ENCODE measurements at places on chromosomes 16 and 17. TPM values are rescaled to one million over a fixed set of nuclear protein-coding genes. Genes with fewer than 3 reads are reported as not detected.

Gene PRSS53
- 1.7 TPM for total RNA-seq

DNA sequence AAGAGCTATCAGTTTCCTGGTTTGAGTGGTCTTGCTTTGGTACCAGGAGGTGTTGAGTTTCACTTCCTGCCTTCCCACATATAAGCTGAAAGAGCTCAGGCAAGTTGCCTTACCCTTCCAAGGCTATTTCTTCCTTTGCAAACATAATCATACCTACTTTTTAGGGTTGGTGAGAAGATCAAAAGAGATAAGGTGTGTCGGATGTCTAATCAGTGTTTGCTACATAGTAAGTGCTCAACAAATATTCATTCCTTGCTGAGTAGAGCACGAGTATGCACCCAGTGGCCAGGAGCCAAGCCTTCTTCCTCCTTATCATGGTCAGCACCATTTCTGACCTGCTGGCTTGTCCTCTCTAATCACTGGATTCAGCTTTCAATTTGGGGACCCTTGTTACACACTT is 12.7 kb upstream of the TMEM98 start:
- no peaks in the 10 kb centered on the region for H3K4me1 ChIP-seq
- no peaks in the 10 kb centered on the region for H3K27me3 ChIP-seq
- H3K4me3 ChIP-seq = no peak overlapping the region
- H3K27ac ChIP-seq = no peak overlapping the region
- no peak for DNase-seq

GRCh38 chr17:18037486-18037885 is 1.5 kb downstream of the ATPAF2 start:
- peak overlapping the region; percentile 97 for H3K4me3 ChIP-seq
- DNase-seq = no peak
- H3K36me3 ChIP-seq = peaks cover 30% of the 10 kb centered on the region
- no peak overlapping the region for H3K27ac ChIP-seq

Gene CACNG1
- not detected for total RNA-seq

Gene HSF5
- not detected for total RNA-seq

Gene PPM1E
- 2.2 TPM for total RNA-seq

DNA sequence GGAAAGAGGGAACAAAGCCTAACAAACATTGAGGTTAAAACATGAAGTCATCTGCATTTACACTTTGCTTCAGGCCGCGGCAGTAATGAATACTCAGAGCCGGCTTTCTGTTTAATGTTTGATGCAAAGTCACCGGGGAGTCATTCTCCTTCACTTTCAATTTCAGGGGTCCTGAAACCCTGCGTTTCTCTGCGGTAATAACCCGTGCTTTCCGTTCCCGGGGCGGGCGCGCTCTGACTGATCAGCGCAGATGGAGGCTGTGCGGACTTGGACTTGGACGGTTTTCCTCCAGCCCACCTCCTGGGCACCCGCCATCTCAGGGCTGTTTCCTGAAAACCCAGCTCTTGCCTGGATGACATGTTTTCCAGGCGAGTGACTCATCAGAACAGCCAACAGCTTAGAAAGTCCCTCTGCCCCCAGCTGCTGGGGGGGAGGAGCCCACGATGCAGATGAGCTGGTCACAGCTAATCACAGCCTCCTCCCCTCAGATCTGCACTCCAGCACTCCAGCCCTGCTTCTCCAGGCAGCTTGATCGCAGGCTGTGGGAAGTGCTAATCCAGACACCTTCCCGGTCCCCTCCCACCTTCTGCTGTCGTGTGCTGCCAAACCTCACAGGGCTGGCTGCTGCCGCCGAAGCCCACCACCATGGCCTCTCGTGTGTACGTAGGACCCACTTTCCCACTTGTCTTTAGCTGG is 158.6 kb upstream of the CHMP6 start:
- DNase-seq = peak; percentile 99
- peak overlapping the region; percentile 74 for H3K4me3 ChIP-seq
- peaks cover 4% of the 10 kb centered on the region for H3K36me3 ChIP-seq
- peak overlapping the region; percentile 91 for H3K27ac ChIP-seq
- H3K27me3 ChIP-seq = no peaks in the 10 kb centered on the region
- peaks cover 18% of the 10 kb centered on the region for H3K4me1 ChIP-seq

- H3K4me3 ChIP-seq = no peak overlapping the region
- H3K4me1 ChIP-seq = peaks cover 7% of the 10 kb centered on the region
- peak; percentile 85 for DNase-seq
Observed at GRCh38 chr16:85202631-85203461, 90.6 kb upstream of the CIBAR2 start.

DNA sequence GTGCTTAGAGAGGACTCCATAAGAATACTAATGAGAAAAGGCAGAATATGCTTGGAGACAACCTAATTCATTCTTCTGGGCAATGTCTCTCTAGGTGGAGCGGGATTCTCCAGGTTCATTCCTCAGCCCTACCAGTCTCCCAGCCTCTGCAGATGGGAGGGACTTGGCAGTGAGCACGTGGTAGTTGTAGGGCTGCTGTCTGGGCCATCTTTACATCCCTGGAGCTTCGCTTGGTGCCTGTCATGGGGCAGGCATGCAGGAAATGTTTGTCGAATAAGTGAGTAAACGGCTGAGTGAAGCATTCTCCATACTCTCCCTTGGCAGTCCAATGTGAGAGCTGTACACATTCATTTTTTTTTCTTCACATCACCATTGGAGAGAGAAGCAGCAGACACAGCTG is 387.5 kb downstream of the UTP18 start:
- H3K27ac ChIP-seq = no peak overlapping the region
- H3K4me3 ChIP-seq = no peak overlapping the region
- DNase-seq = no peak
- H3K36me3 ChIP-seq = no peaks in the 10 kb centered on the region
- H3K4me1 ChIP-seq = no peaks in the 10 kb centered on the region
- peaks cover 20% of the 10 kb centered on the region for H3K27me3 ChIP-seq

GRCh38 chr16:20844054-20844453 is 37.7 kb downstream of the REXO5 start:
- peaks cover 26% of the 10 kb centered on the region for H3K4me1 ChIP-seq
- H3K36me3 ChIP-seq = no peaks in the 10 kb centered on the region
- H3K27me3 ChIP-seq = no peaks in the 10 kb centered on the region
- no peak overlapping the region for H3K4me3 ChIP-seq

- H3K27ac ChIP-seq = no peak overlapping the region
- no peaks in the 10 kb centered on the region for H3K36me3 ChIP-seq
- H3K4me3 ChIP-seq = no peak overlapping the region
Observed at GRCh38 chr17:69711541-69711940, 297.0 kb downstream of the MAP2K6 start.

DNA sequence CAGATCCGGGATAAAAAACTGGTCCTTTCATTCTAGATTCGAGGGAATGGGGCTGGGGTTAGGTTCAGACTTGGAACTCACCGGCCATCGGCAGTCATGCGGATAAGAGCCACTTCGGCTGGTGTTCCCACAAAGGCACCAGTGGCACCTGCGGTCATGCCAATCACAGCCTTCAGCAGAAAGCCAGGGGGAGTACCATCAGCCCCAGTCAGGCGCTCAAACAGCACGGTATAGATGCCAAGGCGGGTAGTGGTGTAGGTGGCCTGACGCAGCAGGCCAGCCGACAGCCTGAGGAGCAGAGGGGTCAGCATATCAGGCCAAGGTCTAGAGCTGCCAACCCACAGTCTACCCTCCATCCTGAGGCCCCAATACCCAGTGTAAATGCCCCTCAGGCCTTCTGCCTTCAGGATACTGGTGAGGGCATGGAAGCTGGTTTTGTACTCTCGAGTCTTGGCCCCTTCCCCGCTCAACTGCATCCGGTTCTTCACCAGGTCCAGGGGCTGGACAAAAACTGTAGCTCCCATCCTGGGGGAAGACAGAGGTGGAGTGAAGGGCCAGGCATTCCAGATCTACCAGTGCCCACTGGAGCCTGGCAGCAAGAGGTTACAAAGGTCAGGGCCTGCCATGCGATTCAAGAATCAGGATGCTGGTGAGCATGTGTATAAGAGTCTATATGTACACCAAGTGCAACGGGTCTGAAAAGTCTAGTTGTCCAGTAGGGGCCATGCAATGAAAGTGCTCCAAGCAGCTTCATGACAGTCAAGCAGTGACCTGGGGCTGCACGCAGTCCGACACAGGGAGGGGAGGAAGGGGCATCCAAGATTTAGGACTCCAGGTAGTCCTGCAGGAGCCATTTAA is 929 bp downstream of the SLC25A11 start:
- peaks cover 6% of the 10 kb centered on the region for H3K4me1 ChIP-seq
- DNase-seq = no peak
- peaks cover 42% of the 10 kb centered on the region for H3K36me3 ChIP-seq
- H3K27me3 ChIP-seq = no peaks in the 10 kb centered on the region
- peak overlapping the region; percentile 98 for H3K4me3 ChIP-seq

DNA sequence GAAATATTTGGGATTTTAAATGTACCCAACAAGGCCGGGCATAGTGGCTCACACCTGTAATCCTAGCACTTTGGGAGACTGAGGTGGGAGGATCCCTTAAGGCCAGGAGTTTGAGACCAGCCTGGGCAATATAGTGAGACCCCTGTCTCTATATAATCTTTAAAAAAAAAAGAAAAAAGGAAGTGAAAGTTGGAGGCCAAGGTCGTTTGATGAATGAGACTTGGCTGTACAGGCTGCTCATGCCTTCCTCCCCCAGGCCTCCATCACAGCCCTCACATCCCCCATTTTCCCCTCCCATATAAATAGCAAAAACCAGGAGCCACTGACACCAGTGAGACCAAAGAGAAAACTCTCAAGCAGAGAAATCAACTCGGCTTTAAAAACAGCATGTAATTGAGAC is 3.3 kb upstream of the CA7 start:
- H3K27me3 ChIP-seq = peaks cover 74% of the 10 kb centered on the region
- no peak overlapping the region for H3K4me3 ChIP-seq
- DNase-seq = no peak
- H3K27ac ChIP-seq = no peak overlapping the region
- H3K36me3 ChIP-seq = no peaks in the 10 kb centered on the region

GRCh38 chr17:44084131-44084538 is 13.6 kb downstream of the G6PC3 start:
- DNase-seq = peak; percentile 90
- peaks cover 6% of the 10 kb centered on the region for H3K4me1 ChIP-seq
- H3K36me3 ChIP-seq = peaks cover 53% of the 10 kb centered on the region
- no peak overlapping the region for H3K4me3 ChIP-seq
- H3K27me3 ChIP-seq = no peaks in the 10 kb centered on the region

DNA sequence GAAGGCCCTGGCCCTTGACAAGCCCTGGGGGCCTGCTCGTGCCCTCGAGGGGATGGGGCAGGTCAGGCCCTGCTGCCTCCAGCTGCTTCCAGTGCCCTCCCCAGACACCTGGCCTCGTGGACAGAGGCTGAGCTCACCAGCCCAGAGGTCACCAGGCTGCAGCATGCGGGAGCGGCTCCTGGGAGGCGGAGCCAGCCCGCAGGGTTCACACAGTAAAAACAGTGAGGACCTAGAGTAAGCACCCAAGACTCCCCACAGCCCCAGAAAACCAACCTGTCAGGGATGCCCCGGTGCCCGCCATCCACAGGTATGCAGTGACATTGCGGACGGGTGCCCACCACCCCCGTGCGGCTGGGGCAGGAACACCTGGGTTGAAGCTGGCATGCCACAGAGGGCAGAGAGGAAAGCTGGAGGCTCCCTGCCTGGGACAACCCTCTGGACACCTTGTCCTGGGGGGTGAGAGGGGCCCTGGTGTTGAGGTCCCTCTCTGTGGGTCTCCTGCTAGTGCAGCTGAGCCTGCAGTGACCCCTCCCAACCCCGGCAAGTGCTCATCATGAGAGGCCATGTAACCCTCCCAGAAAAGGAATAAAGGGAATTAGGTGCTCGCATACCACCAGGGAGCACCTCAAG is 62.1 kb downstream of the LMF1 start:
- no peak for DNase-seq
- H3K27ac ChIP-seq = no peak overlapping the region
- H3K36me3 ChIP-seq = no peaks in the 10 kb centered on the region
- H3K4me1 ChIP-seq = no peaks in the 10 kb centered on the region

Gene CLDN7
- 149 TPM for total RNA-seq

DNA sequence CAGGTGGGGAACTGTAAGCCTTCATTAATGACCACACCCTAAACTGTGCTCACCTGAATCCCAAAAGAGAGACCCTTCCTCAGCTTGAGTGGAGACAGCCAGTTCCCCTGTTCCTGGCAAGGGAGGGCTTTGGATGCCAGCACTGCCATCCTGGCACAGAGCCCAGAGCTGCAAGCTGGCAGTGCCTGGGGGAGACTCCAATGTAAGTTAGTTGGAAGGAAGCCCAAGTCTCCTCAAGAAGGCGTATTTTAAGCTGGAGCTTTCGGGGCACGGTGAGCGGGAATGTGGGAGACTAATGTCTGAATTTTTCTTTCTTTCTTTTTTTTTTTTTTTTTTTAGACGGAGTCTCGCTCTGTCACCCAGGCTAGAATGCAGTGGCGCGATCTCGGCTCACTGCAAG is 4.7 kb downstream of the CDC42EP4 start:
- peaks cover 34% of the 10 kb centered on the region for H3K4me1 ChIP-seq
- H3K27ac ChIP-seq = no peak overlapping the region
- H3K4me3 ChIP-seq = no peak overlapping the region
- no peak for DNase-seq
- H3K36me3 ChIP-seq = peaks cover 22% of the 10 kb centered on the region
- H3K27me3 ChIP-seq = no peaks in the 10 kb centered on the region

Gene C17orf100
- total RNA-seq = 2.7 TPM

Data from endodermal cell (in vitro differentiated cells).